Frontal cortex (tissue), 4 donors: ENCODE measurements at places on chromosomes 4 and X.
A peak's percentile ranks its signal among the peaks of the same experiment; 100 is the strongest.

DNA sequence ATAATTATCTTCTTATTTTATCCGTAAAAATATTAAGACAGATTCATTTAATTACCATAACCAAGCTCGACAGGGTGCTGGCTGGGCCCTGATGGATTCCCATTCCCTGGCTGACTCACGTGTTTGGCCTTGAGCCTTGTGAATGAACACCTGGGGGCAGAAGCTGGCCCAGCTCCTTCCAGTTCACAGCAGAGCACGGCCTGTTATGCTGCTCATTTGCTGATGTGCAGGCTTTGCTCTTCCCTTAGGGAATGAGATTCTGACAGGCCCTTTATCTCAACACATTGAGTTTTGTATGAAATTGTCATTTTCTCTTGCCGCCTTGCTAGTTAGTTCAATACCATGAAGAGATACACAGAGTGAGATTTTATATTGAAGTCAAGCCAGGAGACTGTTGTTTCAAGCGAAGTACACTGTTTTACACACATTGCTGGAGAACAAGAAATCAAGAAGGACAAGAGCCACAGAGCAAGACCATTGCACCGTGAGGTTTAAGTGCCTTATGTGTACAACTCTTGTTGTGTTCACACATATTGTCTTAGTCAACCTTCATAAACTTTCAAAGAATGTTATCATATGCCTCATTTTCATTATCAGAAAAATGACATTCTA lies 1583.3 kb downstream of the STIM2 start:
- DNase-seq: no peak

GRCh38 chr4:182748283-182748682 lies 168.9 kb downstream of the DCTD start:
- DNase-seq: no peak

GRCh38 chrX:123570011-123570590 lies 162.8 kb downstream of the THOC2 start:
- DNase-seq: no peak

DNA sequence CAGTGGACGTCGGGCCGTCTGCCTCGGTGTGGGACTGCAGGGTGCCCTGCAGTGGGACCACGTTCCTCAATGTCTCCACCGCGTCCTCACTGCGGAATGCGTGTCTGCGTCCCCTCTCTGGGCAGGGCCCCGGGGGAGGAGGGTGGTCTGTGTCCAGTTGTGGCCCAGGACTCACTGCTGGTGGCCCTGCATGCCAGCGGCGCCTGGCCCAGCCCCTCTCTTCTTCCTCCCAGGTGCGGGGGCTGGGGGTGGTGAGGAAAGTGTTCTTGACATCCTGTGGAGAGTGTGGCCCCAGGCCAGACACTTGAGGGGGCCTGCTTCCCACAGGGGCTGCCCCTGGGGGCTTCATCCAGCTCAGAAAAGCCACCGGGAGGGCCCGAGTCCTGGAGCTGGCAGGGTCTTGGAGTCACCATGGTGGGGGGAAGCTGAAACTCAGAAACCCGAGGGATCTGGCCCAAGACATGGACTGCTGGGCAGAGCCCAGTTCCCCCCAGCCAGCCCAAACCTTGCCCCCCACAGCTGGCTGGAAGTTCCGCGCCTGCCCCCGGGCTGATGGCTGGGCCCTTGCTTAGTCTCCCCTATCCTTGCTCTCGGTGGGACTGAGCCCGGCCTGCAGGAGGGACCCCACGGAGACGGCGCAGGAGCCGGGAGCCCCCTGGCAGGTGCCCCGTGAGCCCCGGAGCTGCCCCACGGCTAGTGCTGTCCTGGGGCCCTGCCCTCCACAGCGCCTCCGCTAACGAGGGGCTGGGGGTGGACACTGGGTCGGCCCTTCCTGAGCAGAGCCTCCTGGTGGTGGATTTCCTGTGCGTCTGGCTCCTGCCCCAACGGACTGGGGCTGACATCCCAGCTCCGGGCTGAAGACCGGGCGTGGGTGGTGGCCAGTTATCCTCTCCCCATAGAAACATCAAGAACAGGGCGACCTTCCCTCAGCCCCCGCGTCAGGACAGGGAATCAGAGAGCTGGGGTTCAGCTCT lies 2.9 kb downstream of the DOK7 start:
- DNase-seq: no peak

DNA sequence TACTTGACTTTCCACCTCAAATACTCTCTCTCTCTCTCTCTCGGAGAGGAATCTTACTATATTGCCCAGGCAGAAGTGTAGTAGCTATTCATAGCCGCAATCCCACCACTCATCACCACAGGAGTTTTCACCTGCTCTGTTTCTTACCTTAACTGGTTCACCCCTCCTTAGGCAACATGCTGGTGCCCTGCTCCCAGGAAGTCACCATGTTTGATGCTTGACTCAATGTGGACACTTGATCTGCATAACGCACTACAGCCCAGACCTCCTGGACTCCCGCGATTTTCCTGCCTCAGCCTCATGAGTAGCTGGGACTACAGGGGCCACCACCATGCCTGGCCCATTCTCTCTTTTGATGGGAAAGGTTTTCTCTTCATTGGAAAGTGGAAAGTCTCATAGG lies 271.8 kb downstream of the FBXW7 start:
- no peak for DNase-seq

DNA sequence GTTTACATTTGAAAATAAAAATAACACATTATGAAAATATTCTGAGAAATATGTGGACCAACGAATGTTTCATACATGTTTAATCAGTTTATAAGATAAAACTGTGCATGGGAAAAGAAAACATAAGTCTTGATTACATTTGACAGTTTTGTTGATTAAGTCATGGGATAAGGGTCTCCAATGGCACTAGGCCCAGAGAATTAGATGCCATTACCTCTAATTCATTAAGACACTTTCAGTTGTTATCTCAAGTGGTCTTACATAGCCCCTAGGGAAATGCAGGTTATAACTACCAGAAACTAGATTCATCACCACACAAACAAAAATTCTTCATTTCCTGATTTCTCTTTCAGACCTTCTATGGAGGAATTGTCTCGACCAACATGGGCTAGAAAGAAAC lies 300.8 kb downstream of the PCDH7 start:
- no peak for DNase-seq

- DNase-seq: no peak
Observed at GRCh38 chr4:818106-818921, 7.6 kb downstream of the CPLX1 start.

DNA sequence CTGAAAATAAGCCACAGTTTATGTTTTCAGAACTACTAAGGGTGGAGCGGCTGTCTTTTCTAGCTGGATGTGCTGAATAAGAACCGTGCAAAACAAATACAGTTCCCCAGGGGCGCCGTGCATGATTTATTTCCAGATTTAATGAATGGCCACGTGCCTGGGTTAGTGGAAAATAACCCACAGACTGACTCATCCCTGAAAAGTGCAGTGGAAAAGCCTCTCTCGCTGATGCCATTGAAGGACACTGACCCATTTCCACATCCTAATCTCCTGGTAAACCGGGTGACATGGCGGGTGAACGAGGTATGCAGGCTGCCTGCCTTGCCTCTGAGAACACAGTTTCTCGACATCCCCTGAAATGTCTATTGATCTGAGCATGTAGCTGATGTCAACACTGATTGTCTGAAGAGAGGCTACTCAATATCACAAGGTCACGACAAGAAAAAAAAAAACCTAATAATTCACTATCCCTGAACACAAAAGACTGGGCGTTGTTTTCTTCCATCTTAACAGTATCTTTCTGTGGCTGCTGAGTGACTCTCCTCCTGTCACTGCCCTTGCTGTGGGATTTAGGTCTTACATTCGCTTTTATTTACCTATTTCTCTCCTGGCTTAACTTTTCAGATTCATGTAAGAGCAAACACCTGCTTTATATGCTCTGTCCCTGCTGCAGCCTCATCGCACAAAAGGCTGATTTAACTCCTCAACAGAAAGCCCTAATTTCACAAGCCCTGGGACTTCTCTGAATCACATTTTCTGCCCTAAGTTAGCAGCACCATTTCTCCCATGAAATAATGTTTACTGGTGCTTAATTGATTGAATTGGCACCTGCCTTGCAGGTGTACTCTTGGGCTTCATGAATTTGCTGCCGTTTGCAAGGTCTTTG lies 76.9 kb upstream of the SCOC start:
- DNase-seq: peak; percentile 32

- no peak for DNase-seq
Observed at GRCh38 chr4:153448003-153448731, 18.0 kb upstream of the TMEM131L start.

GRCh38 chr4:183155450-183156184 lies 56.6 kb downstream of the WWC2 start:
- DNase-seq: no peak

DNA sequence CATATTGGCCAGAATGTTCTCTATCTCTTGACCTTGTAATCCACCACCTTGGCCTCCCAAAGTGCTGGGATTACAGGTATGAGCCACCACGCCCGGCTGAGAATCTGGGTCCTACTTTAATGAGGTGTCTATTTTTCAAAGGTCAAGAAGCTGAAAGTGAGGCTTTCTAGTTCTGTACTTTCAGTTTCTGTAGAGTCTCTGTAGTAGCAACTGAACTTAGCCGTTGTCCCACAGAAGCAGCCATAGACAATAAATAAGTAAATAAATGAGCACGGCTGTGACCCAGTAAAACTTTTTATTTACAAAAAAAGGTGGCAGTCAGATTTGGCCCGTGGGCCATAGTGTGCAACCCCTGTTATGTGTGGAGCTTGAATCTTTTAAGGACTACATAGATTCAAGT lies 92.0 kb downstream of the FNIP2 start:
- DNase-seq: no peak

GRCh38 chrX:119062750-119063374 lies 9.9 kb upstream of the CT47C1 start:
- no peak for DNase-seq

DNA sequence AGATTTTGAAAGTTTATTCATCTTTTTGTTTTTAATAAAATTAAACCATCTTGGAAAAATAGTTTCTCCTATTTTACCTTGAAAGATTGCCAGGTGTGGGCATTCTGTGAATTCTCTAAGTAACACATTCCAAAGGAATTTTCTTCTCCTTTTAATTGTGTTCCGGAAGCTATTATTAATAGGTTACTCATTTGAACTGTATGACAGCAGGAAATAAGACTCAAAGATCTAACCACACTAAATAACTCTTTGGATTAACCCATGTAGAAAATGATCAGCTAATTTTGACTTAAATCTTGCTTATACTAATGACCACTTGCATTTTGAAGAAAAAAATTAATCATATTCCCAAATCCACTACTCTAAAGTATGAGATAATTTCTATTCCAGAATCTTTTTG lies 17.6 kb upstream of the CCNI start:
- no peak for DNase-seq

DNA sequence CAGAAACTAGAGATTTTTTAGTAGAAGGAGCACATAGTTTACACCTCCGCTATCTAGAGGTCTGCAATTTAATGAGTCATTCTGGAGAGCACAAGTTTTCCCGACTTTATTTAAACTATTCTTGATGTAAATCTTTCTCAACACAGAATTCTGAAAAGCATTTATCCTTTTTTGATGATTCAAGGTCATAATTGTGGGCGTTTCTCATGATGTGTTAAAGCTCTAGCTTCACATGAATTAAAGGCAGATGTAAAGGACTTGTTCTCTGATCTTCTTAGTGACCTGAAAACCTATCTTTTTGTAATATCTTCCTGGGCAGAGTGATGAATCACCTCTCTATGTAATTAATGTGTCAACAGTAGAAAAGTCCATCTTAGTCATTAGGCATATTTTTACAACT lies 128.8 kb downstream of the COMMD8 start:
- no peak for DNase-seq

DNA sequence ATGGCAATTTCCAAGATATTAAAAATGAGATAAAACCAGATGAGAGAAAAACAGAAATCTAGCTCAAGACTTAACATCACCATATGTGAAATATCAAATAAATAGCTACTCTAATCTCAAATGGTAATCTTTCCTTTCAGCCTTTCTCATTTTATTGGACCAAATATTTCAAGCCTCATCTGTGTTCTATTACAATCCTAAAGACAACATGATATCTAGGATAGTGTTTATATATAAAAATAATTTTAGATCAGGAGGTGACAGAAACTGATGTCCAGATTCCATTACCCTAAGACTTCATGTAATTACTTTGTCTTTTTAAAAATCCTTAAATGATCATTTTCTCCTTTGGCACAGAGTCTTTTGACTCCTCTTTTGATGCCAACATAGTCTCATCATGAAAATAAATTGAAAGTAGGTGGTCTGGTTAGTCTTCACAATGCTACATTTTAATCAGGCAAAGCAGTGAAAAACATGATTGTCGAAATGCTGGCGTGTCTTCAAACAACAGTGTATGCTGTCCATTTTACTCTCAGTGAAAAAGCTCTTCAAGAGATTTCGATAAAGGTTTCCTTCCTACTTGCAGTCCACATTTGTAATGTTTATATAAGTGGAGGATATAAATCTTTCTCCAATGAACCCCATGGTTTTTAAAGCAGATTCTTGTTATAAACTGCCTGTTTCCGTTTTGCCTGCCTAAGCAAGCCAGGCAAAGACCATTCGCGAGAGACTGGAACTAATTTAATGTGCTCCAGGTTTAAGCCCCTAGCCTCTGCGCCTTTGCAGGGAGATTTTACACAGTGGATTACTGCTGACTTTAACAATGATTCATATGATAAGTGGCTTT lies 169.8 kb downstream of the SCFD2 start:
- no peak for DNase-seq

DNA sequence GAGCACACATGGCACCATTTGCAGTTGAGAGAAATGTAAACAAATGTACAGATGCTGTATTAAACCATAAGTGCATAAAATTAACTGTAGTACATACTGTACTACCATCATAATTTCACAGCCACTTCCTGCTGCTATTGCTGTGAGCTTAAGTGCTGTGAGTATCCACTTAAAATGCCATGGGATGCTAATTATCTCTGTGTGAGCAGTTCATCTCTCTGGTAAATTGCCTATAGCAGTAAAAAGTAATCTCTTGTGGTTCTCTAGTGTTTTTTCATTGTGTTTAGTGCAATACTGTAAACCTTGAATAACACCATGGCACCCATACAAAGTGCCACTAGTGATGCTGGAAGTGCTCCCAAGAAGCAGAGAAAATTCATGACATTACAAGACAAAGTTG lies 9.9 kb upstream of the SCOC start:
- no peak for DNase-seq

DNA sequence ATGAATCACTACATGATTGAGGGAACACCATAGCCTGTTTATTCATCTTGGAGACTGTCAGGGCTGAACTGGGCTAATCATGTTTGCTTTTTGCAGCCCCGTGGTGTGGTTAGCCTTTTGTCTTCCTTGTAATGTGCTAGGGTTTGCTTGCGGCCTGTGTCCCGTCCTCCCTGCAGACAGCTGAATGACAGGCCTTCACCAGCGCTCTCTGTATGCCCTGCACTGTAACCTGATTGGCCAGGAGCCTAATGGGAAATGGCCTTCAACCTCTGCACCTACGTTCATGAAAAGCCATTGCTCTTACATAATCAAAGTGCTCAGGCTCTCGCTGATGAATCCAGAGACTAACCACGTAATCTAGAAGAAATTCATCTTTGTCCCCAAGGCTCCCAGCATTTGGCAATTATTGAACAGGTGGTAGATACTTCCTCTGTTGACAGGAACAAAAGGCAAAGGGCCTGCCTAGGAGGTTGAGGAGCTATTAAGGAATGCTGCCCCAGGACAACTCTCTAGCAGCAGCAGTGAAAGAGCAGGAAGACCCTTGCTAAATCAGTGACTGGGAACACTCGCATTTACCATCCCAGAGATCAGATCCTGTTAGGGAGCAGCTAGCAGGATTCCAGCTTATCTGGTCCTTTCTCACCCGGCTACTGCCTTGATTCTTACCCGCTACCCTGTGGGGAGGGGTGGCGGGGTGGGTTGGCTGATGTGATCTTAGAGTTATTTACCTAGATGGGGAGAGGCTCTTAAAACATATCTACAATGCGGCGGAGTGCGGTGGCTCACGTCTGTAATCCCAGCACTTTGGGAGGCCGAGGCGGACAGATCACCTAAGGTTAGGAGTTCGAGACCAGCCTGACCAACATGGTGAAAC lies 42.3 kb upstream of the FAT1 start:
- DNase-seq: no peak
